Endothelial cell of coronary artery (primary cell): ENCODE measurements at places on chromosomes 5 and 9. TPM values are rescaled to one million over a fixed set of nuclear protein-coding genes. Genes with fewer than 3 reads are reported as not detected.

The LTC4S gene
- 1.1 and 1.2 TPM in 2 replicates for total RNA-seq

The SPATA31A3 gene
- total RNA-seq, result not detected in 2 replicates

The SELENOP gene
- total RNA-seq, result 0.09 and 0.47 TPM in 2 replicates

The AIF1L gene
- total RNA-seq, result 27.6 and 31.6 TPM in 2 replicates

The SLC6A3 gene
- total RNA-seq, result not detected in 2 replicates

The DMRT2 gene
- not detected in 2 replicates for total RNA-seq

The IGFBPL1 gene
- total RNA-seq, result not detected in 2 replicates

The ADAMTS6 gene
- 40.3 and 77.9 TPM in 2 replicates for total RNA-seq
